Renal cortex interstitium (tissue), 15 donors: ENCODE measurements at places on chromosomes 4 and X. TPM values are rescaled to one million over a fixed set of nuclear protein-coding genes. Genes with fewer than 3 reads are reported as not detected.

- no peak for DNase-seq
Observed at GRCh38 chrX:15142084-15142715, 127.7 kb downstream of the ASB9 start.

PRRG1 gene
- polyA plus RNA-seq: 17.0 TPM

GRCh38 chr4:159856451-159856850 is 753.6 kb downstream of the RAPGEF2 start:
- no peak for DNase-seq

- no peak for DNase-seq
Observed at GRCh38 chr4:66279084-66279483, 608.8 kb upstream of the EPHA5 start.

DNA sequence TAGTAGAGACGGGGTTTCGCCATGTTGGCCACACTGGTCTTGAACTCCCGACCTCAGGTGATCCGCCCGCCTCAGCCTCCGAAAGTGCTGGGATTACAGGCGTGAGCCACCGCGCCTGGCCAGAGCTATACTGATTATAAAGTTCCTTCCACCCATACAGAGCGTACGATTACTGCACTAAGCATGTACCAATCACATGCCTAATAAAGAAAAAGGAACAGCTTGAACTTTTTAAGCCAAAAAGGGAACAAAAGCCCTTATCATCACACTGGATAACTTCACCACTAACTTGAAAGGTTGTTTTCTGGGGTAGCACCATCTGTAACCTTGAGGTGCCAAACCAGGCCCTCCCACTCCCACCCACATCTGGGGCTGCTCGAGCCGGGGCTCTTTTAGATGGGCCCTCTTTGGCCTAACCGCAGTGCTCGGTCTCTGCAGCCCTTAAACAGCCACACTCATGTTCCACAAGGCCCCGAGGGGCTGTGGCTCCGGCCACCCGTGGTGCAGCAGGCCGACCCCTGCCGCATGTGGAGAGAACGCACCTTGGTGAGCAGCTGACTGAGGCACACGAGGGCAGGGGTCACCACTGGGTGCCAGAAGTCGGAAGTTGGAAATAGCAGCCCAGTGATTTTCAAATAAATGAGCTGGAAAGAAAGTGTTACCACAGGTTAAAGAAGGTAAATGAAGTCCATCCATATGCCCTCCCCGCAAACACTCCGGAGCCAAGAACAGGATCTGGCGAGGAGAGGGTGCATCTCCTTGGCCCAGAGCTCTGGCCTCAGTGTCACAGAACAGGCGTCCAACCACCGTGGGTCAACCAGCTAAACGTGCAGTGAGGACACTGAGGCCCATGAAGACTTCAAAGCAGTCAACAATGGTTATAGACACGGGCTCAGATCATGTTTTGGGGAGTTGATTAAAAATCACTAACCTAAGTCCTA is 18.4 kb downstream of the NOP14 start:
- no peak for DNase-seq
